ENCODE measurements at places on chromosomes 6 and 20.

GRCh38 chr20:46973766-46974165 is 79.1 kb downstream of the EYA2 start:
- no peak for DNase-seq

DNA sequence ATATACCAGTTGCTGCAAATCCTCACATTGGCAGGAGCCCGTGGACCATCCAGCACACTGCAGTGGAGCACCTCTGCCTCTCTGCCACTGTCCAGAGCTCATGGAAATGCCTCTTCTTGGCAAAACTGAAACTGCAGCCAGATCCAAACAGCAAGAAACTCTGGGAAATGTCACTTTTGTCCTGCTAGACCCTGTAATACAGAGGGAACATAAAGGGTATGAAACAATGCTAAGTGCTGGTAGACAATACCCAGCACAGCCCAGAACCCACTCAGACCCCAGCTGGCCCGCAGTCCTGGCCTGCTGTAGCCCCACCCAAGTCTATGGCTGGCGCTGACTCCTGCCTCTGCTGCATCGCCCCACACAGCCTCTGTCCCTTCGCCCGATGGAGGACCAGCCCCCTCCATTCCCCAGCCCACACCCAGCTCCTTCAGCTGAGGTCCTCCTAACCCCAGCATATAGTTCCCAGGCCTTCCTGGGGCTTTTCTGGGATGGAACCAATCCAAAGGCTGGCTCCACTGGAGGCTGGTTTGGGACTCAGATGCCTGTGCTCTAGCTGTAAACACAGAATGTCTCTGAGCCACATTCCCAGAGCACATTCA is 242.5 kb downstream of the LRFN2 start:
- DNase-seq = no peak

GRCh38 chr6:148758492-148758891 is 11.7 kb downstream of the UST start:
- DNase-seq = no peak

GRCh38 chr6:18218233-18218632 is 46.1 kb downstream of the DEK start:
- DNase-seq = no peak

DNA sequence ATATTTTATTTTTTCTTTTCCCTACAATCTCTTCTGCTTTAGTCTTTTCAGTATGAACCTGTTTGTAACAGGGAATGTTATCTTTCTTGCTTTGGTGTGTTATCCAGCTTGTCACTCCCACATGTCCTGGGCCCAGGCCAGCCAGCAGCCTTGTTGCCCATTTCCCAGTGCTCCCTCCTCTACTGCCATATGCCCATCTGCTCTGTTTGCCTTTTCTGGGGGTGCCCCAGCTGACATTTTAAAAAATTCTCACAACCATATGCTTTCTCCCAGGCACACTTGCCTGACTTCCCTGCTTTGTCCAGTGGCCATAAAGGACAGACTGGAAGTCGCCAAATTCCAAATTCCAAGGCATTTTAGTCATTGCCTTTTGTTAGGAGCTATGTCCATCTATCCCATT is 23.6 kb upstream of the LMBRD1 start:
- no peak for DNase-seq

DNA sequence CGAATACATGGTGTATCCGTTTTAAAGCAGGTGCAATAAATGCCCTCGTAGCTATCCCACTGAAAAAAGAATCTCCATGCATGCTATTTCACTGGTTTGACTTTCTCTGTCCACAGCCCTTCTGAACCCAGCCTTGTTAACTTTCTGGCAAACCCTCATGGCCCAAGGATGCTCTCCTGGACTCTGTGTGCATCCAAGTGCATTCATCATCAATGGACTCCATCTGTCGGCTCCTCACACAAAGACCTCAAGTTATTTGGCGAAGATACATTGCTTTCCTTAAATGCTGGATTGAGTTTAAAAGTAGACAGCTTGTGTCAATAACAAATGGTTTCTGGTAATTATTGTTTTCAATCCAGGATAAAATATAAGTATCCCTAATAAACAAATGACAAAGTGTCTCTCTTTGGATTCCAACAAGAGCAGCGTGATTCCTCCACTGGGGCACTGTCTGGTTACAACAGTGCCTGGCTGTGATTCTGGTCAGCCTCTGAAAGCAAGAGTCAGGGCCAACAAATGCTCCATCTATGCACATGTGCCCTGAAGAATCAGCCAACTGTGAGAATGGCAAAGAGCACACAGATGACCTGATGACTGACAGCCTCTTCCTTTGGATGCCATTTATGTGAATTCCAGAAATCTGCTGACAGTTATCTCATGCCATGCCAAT is 55.7 kb downstream of the FYN start:
- DNase-seq = no peak

GRCh38 chr20:42906120-42906519 is 283.6 kb downstream of the PTPRT start:
- no peak for DNase-seq

GRCh38 chr6:32140420-32141046 is 10.4 kb upstream of the FKBPL start:
- no peak for DNase-seq

GRCh38 chr20:4227085-4227821 is 211.9 kb upstream of the RNF24 start:
- peak; percentile 89 for DNase-seq

DNA sequence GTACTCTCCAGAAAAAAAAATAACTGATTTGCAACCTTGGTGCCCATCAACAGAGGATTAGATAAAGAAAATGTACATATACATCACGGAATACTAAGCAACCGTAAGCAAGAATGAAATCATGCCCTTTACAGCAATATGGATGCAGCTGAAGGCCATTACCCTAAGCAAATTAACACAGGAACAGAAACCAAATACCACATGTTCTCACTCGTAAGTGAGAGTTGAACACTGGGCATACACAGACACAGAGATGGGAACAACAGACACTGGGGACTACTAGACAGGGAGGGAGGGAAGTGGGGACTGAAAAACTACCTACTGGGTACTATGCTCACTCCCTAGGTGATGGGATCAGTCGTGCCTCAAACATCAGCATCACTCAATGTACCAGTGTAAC is 32.8 kb upstream of the CAP2 start:
- no peak for DNase-seq

DNA sequence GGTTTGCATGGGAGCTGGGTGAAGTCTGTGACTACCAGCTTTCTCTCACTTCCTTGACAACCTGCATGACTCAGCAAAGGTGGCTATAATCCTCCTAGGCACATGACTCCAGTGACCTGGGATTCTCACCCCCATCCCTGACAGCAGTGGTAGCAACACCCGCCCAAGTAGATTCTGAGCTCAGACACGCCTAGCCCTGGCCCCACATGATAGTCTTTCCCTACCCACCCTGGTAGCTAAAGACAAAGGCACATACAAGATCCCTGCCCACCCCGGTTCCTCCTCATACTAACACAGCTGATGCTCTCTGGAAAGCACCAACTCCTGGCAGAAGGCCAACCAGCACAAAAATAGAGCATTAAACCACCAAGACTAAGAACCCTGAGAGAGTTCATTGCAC is 25.9 kb upstream of the CRISP1 start:
- DNase-seq = no peak

DNA sequence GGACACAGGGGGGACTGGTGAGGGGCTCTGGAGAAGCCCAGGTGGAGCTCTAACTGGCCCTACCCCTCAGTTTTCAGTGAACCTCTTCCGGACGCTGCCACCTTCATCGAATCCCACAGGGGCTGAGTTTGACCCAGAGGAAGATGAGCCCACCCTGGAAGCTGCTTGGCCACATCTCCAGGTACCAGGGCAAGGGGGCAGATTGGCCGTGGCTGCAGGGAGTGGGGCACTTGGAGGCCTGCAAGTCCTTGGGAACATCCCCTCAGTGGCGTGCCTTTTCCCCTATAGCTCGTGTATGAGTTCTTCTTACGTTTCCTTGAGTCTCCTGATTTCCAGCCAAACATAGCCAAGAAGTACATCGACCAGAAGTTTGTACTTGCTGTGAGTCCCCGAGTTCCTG is 6.6 kb downstream of the MEA1 start:
- DNase-seq = no peak

DNA sequence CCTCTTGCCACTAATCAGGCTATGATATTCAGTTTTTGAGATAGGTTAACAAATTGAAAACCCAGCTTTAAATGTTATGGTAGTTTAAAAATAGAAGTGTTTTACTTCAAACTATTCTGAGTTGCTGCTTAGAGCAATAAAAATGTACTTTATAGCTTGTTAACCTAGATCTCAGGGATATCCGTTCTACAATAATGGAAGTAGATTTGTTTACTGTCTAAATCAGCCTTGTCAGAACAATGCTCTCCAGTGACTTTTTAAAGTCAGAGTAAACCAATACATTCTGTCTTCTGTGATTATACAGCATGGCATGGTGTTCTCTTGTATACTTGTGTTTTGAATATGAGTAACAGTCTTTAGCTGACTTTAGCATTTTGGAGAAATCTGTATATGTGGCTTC is 161.5 kb downstream of the PACRG start:
- no peak for DNase-seq

DNA sequence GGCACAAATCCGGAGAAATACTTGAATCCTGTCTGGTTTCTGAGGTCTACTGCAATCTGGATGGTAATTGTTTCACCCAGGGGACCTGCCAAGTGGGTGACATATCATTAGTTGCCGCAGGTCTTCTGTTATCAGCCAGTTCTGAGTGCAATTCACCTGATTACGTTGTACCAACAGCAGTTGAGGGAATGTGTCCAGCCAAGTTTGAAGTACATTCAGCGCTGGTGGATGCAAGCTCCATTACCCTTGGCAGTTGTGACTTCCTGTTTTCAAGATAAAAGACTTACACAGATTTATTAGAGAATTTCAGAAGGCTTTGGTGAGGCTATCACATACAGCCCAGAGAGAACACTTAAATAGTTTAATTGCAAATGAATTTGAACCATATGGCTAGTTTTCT is 42.8 kb downstream of the FNDC1 start:
- no peak for DNase-seq

- DNase-seq = peak; percentile 74
These were observed 31.7 kb upstream of the TBPL1 start for GRCh38 chr6:133921249-133921859.

- DNase-seq = no peak
These were observed 137.3 kb downstream of the HTR1B start for GRCh38 chr6:77326029-77326428.

DNA sequence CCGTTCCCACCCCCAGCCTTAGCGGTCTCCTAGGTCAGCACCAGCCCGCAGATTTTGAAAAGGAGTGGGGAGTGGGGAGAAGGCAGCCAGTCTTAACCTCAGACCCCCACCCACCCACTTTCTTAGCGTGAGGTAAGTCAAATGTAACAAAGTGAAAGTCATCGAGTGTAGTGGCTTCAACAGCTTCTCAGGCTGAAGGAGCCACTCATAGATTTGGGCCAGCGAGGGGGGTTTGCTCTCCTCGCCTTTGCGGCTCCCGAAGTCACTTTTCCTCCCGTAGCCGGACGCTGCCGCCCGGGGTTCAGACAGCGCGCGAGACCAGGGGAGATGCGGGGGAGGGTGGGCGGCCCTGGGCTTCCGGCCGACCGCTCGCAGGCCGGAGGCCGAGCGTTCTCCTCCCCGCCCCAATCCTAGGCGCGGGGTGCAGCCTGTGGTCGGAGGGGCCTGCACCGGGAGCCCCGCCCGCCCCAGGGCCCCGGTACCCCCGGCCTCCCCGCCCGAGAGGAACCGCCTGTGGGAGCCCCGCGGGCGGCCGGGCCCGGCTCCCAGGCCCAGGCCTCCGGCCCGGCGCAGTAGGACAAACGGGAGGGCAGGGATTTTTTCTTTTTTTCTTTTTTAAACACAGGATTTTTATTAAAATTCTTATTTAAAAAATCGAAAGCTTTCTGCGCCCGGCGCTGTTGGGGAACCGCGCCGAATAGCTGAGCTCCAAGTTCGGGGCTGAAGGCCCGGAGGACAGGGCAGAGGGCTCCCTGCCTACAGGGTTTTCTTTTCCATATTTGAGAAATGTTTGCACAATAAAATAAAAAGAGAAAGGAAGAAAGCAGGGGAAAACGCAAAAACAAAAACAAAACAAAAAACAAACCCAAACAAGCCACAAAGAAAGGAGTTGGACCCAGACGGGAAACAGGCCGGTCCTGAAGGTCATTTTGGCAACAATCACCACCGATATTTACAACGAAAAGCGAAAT is 3.2 kb downstream of the NKX2-2 start:
- DNase-seq = peak; percentile 14

- DNase-seq = no peak
These were observed at the start of gene IPCEF1 for GRCh38 chr6:154356690-154357089. IPCEF1 (minus strand) TSS chr6:154356803; CDS start chr6:154265947, 90,856 bp downstream.

- no peak for DNase-seq
These were observed 9.5 kb upstream of the SIGLEC1 start for GRCh38 chr20:3721912-3722311.

- DNase-seq = peak; percentile 57
These were observed 36.8 kb downstream of the THBS2 start for GRCh38 chr6:169216830-169217229.

- DNase-seq = no peak
These were observed 29.6 kb downstream of the PCNA start for GRCh38 chr20:5090191-5090590.

DNA sequence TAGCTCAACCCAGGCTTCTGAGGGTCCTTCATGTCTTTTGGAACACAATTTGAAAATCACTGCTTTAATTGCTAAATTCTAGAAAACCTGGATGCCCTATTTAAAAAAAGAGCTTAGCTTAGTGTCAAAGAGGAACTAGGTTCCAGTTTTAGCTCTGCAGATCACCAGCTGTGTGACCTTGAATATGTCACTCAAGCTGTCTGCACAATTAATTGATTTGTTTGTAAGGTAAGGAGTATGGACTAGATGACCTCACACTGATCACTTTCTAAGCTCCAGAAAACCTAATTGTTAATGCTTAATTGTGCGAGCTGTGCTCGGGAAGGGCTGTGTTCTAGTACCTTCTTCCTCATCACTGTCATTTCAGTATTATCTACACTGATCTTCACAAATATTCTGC is 26.2 kb downstream of the UTRN start:
- no peak for DNase-seq

DNA sequence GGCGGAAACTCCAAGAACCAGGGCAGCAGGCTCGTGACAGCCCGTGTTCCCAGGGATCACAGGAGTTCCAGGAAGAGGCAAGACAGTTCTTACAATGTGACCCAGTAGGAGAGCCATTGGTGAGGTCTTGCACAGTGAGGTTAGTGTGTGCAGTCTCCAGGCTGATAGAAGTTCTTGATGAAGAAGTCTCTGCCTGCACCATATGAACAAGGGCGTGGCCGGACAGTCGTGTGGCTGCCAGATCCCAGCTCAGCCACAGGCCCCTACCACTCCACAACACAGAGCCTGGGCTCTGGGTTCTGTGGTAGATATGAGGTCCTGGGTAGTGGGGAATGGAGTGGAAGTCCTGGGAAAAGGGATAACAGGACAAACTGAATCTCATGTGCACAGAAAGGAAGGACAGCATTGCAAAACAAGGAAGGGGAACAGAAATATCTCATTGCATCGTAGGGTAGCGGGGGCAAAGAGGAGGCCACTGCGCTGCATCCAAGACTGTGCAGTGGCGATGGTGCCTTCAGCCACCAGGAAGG is 65.2 kb downstream of the STX11 start:
- peak; percentile 56 for DNase-seq

- DNase-seq = no peak
These were observed 12.0 kb downstream of the KCNK5 start for GRCh38 chr6:39217177-39217864.
